DMS79 treated with DMSO at 0.1 percent for 48 hours (cell line): ENCODE measurements at places on chromosomes 3 and 15.

DNA sequence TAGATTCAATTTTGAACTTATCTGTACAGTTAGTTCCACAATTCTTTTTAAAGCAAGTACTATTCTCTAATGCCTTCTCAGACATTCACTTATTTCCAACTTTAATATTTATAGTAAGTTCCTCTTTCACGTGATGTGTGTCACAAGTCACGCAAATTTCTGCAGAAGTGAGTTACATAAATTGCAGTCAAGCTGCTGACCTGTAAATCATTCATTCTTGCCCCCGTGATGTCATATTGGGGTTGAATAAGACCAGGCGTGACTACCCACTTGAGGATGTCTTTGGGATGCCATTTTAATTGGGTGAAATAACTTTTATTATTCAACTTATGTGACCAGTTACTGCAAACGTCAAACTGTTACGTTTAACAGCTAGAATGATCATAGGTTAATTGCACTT is 15.1 kb downstream of the PPARG start:
- no peak for DNase-seq

GRCh38 chr3:99242271-99242670 is 340.8 kb upstream of the DCBLD2 start:
- DNase-seq: no peak

- DNase-seq: no peak
Measured at GRCh38 chr3:44969154-44969827, 6.7 kb downstream of the ZDHHC3 start.

DNA sequence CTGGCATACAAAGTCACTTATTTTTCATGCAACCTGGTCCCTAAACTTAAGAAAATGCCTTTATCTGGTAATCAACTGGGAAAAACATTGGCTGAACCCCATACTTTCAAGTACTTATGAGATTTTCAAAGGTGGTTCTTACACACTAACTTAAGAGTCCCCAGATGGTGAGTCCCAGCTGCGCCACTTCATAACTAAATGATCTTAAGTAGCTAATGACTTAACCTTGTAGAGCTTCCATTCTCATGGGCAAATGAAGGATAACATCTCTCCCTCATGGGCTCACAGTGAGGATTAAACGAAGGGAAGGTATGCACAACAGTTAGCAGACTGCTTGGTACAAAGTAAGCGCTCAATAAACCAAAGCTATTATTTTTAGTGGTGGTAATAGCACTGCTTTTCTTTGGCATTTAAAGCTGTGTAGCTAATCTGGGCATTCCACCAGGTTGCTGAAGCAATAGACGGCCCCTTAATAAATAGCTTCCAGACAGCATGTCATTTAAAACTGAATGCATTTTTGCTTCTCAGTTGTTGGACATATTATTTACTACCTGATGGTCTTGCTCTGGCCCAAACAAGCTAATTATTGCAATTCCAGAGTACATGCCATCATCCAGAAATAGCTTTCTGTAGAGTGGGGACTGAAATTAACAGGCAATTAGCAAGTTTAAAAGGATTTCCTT is 55.4 kb downstream of the LIPC start:
- DNase-seq: peak; percentile 61

DNA sequence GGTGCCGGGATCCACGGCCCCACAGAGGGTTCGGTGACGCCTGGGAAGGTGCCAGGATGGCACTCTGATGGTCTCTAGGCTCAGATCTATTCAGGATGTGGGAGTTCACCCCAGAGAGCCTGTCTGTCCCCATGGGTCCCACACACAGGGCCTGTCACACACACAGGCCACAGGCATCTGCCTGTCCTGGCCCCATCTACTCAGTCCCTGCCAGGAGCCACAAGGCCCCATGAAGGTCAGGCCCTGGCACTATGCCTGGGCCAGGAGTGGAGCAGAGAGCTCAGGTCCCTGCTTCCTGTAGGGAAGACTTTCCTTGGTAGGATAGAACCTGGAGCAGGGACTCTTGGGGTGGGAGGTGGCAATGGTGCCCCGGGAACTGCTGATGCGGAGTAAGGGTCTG is 49.0 kb upstream of the FURIN start:
- DNase-seq: no peak

DNA sequence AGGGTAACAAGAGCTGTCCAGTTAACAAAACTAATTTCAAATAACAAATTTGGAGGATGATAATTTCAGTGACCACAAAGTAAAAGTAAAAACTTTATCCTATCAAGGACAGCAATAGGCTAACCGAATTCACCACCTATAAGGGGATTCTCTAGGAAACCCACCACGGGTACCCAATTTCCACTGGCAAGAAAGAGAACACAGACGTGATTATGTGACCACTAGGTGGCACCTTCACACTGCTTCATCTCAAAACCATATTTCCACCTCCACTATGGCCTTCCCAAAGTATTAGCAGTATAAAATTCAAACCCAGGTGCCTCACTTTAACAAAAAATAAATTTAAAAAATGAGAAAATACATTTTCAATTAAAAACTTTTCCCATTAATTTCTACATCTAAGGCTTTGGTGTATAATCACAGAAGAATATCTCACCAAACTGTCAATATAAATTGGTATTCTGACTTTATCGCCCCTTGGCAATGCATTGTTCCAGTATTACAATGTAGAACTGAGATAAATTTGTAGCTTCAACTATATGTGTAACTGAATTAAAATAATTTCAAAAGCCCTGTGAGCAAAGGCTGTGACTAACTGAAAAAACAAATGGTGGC is 96.5 kb downstream of the FSIP1 start:
- DNase-seq: peak; percentile 23

- no peak for DNase-seq
Measured at GRCh38 chr3:31918179-31919150, 62.6 kb downstream of the OSBPL10 start.

- DNase-seq: no peak
Measured at GRCh38 chr3:146386936-146387335, 82.4 kb downstream of the PLSCR2 start.
